Central memory CD8-positive, alpha-beta T cell (primary cell): ENCODE measurements at places on chromosomes 2 and 18.

GRCh38 chr18:65817178-65817577 lies 66.4 kb downstream of the CDH7 start:
- no peak for DNase-seq

GRCh38 chr2:8138923-8139667 lies 542.8 kb upstream of the ID2 start:
- no peak for DNase-seq

GRCh38 chr2:207319316-207319715 lies 153.6 kb upstream of the KLF7 start:
- no peak for DNase-seq

- no peak for DNase-seq
Observed at GRCh38 chr2:212961255-212961654, 190.2 kb downstream of the IKZF2 start.

DNA sequence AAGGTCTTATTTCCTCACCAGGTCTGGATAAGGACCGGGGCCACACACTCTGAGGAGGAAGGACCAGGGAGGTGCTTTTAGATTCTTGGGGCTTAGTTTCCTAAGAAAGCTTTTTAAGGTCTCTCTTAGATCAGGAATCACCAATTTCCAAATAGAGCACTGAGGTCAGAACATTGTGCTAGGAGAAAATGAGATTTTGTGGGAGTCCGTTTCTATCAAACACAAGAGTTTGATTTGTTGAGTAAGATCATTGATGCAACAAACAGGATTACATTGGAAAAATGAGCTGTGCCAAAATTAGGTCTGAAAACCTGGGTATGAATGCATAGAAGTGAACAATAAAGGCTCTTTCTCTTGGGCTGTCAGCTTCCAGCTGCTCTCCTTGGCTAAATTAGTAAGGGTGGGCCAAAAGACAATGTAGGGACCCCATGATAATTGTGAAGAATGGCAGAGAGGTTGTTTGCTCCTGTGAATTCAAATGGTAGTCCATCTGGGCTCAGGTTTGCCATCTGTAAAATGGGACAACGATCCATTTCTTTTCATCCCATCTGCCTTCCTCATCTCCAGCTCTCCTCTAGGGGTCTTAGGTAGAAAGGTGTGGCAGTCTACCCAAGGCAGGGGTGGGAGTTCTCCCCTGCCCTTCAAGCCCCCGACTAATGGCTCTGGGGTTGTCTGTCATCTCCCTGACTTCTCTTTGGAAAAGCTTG lies 20.0 kb downstream of the IGFBP2 start:
- DNase-seq, result no peak

- no peak for DNase-seq
Observed at GRCh38 chr18:66916834-66917233, 312.9 kb upstream of the CDH19 start.

DNA sequence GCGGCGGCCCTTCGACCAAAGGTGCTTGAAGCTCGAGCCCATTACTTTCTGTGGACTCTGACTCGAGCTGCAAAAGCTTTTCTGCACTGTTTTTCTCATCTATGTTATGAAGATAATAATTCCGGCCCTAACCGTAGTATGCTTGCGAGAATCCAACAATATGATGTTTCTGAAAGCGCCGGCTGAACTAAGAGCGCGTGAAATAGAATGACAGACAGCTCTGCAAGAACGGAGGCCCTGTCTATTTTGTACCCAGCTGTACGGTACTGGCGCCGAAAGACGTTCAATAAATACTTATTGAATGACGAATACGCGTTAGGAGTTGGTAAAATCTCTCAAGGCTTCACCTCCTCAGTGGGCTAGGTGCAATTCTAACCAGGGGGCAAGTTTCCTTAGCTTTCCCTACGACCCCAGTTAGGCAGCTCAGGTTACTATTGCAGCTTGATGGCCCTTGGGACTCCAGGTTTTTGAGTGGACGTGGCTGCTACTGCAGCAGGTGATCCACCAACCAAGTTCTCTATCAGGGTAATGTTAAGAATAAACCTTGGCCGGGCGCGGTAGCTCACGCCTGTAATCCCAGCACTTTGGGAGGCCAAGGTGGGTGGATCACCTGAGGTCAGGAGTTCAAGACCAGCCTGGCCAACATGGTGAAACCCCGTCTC lies 570 bp downstream of the SCRN3 start:
- no peak for DNase-seq

- no peak for DNase-seq
Observed at GRCh38 chr2:172247203-172247602, 144.5 kb upstream of the DLX2 start.

- no peak for DNase-seq
Observed at GRCh38 chr2:38446906-38447561, 70.0 kb upstream of the ATL2 start.

DNA sequence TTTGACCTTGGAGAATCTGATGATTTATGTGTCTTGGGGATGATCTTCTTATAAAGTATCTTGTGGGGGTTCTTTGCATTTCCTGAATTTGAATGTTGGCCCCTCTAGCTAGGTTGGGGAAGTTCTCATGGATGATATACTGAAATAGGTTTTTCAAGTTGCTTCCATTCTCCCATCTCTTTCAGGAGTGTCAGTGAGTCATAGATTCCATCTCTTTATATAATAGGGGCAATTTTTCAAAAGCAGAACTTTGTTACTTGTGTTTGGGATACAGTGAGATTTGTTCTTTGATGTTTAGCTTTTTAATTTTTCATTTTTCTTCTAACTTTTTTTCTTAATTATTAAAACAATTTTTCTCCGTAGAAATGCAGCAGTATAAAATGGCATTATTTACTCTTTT lies 19.4 kb downstream of the TMEM87B start:
- DNase-seq, result no peak

DNA sequence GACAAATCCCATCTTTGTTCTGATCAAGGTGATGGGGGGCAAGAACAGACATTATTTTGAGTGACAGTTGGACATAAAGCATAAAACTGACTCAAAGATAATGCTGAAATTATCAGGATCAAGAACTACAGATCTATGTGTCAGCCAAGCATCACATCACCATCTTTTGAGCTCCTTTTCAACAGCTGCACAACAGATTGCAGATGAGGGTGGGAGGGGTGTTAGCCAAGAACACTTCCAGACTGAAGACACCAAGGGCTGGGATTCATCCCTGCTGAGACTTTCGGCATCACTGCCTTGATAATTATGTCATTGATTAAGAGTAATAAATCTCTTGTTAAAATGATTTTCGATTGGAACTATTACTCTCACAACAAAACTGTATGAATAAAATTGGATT lies 191.5 kb upstream of the NETO1 start:
- no peak for DNase-seq

DNA sequence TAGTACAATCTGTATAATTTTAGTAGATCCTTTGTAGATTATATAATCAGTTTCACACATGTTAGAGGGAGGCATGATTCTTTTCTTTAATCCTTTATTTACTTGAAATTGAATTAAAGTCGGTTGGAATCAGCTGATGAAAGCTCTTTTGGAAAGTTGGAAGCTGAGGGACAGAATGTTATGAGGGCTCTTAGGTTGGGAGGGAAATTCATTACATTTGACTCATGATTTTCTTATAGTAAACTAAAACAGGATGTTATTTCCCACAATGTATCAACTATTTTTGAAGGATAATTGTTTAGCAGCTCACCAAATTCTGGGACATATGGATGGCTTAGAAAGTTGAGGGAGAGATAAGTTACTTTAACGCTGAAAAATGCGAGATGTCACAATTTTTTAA lies 52.7 kb upstream of the TMEFF2 start:
- DNase-seq, result no peak

DNA sequence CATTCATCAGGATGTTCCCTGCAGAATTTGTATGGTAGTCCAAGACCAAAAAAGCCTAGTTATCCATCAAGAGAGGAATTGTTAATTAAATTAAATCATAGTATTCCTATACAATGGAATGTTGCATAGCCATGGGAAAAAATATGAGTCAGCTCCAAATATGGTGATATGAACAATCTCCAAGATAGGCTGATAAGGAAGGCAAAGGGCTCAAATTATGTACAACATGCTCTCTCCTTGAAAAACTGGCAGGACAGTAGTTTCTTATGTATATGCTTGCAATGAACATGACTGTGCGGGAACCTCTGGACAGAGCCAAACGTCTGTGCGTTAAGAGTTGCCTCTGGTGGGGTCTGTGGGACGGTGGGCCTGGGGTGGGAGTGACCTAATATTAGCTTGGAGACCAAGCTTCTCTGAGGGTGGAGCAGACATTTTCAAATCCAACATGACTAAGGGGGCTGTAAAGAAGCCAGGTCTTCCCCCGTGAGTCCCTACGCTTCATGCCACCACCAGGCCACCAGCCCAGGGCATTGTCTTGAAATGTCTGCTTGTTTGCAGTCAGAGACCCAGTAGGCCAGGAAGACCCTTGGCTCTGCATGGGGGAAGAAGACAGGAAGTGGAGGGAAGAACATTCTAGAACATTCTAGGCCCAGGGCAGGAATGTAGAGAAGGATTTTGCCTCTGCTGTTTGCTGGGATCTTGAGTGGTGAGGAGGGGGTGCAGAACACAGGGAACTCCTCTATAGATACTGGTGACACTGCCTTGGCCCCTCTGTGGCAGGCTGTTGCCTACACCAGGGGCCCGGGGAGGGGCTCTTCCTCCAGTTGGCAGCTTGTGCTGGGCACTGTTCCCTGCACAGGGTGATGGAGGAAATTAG lies 244.0 kb upstream of the HS6ST1 start:
- DNase-seq, result no peak

- no peak for DNase-seq
Observed at GRCh38 chr2:204251158-204251997, 293.9 kb upstream of the PARD3B start.

- DNase-seq, result no peak
Observed at GRCh38 chr2:49737606-49738005, 583.3 kb upstream of the FSHR start.

- DNase-seq, result no peak
Observed at GRCh38 chr2:85797263-85797660, 43.5 kb downstream of the ATOH8 start.

- no peak for DNase-seq
Observed at GRCh38 chr2:231163011-231163410, 35.4 kb upstream of the ARMC9 start.

- DNase-seq, result no peak
Observed at GRCh38 chr2:173865971-173866873, 99.0 kb downstream of the SP3 start.

DNA sequence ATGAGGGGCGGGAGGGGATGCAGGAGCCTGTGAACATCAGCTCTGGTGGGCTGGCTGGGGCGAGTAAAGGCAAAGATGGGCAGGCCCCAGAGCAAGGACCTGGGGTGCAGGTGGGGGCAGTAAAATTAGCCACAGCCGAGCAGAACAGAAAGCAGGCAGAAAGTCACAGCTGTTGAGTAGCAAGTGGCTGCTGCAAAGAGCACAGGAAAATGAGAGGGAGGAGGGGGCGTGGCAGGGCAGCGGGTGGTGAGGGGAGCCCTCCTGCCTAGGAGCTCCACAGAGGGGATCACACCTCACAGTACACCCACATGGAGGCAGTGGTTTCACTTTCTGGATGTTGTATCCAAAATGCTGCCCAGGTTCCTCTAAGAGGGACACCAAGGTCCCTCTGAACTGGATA lies 79.6 kb downstream of the LBH start:
- no peak for DNase-seq

DNA sequence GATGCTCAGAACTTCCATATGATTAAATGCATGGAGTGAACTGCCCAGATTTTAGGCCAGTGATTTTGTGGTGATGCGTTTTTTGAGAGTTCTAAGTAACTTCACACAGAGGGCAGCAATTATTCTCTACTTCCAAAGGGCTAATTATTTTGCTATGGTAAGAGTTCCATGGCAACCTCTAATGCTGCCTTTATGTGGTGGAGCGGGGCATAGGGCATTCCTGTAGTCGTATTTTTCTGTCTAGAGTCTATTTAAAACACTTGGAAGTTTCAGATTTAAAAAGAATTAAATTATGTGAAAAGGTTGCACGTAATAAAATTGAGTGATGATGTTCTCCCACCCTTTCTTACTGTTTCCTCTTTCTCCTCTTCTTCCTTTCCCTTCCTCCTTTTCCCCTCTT lies 63.9 kb upstream of the EML6 start:
- DNase-seq, result no peak

- no peak for DNase-seq
Observed at GRCh38 chr2:239818531-239819011, 206.6 kb downstream of the NDUFA10 start.

- no peak for DNase-seq
Observed at GRCh38 chr2:20523799-20524187, 76.9 kb downstream of the RHOB start.

GRCh38 chr2:224283466-224283965 lies 118.4 kb downstream of the FAM124B start:
- DNase-seq, result no peak

DNA sequence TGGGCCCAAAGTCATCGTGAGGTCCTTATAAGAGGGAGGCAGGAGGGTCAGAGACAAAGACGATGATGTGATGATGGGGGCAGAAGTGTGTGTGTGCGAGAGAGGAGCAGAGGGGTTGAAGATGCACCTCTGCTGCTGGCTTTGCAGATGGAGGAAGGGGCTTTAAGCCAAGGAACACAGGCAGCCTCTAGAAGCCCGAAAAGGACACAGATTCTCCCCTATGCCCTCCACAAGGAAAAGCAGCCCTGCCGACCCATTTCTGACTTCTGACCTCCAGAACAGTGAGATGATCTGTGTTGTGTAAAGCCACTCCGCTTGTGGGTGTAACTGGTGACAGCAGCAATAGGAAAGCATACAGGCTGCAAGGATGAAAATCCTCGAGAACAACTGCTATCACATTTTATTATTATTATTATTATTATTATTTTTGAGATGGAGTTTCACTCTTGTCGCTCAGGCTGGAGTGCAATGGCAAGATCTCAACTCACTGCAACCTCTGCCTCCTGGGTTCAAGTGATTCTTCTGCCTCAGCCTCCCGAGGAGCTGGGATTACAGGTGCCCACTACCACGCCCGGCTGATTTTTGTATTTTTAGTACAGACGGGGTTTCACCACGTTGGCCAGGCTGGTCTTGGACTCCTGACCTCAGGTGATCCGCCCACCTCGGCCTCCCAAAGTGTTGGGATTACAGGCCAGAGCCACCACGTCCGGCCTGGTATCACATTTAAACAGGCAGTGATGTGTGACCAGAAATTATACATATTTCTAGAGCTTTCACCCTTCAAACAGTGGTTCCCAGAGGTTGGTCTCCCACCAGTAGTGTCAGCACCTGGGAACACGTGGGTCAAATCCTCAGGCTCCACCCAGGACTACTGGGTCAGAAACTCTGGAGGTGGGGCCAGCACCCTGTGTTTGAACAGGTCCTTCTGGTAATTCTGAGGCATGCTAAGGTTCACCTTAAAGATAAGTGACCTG lies 170.5 kb downstream of the TGIF1 start:
- no peak for DNase-seq

GRCh38 chr2:15919716-15920434 lies 20.5 kb upstream of the MYCN start:
- no peak for DNase-seq
